ENCODE measurements at places on chromosomes 13 and 19.
A peak's percentile ranks its signal among the peaks of the same experiment; 100 is the strongest.

DNA sequence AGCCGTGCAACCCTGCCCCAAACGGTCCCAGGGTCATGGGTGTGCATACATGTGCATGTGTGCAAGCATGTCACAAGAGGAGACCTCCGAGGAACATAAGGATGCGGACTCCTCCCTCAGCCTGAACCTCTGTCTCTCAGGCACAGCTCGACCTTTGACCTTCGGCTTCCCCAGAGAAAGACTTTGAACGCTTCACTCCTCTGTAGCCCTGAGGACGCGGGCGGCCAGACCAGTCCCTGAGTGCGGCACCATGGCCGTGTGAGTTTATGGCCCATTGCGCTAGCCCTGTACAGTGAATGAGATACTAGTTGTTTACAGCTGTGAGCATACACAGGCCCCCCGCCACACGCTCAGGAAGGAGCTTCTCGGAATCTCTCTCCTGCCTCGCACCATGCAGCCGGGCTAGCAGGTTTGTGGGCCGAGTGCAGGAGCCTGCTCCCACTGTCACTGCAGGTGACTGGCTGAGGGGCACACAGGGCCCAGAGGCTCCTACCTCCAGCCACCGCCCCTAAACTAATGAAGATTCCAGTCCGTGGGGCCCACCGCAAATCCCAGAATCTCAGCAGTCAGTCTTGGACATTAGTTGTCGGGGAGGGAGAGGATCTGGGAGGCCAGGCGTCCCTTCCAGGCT is 10.8 kb downstream of the RASA3 start:
- no peak for DNase-seq

DNA sequence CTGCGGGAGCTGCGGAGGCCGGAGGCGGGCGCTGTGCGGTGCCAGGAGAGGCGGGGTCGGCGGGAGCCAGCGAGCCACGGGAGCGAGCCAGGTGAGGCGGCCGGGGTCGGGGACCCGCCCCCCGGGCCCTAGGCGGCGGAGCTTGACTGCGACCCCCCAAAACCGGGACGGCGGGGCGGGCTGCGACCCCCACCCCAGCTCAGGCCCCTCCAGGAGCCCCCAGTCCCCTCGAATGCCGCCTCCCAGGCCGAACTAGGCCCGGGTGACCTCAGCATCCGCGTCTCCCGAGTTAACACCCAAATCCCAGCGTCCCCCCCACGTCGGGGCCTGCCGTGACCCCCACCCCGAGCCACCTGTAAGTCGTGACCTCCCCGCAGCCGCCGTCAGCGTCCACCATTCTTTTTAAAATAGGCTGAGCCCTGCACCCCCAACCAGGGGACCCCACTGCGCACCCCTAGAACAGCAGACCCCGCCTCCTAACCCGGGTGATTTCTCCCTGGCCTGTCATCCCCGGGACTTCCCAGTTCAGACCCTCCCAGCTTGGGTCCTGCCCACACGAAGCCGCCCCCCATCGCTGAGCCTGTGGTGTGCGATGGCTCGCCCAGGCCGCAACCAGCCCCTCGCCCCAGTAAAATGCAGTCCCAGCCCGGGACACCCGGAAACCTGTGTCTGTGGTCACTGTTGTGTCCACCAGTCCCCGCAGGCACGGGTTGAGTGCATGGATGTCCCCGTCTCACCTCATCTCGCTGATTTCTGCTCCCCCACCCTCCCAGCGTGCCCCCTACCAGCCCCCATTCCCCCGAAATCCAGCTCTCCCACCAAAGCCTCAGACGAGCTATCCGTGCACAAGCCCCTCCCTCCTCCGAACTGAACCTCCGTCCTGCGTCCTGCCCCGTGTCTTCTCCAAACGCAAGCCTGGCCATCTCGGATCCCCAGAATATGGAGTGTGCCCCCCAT is 551 bp downstream of the FZR1 start:
- no peak for DNase-seq

DNA sequence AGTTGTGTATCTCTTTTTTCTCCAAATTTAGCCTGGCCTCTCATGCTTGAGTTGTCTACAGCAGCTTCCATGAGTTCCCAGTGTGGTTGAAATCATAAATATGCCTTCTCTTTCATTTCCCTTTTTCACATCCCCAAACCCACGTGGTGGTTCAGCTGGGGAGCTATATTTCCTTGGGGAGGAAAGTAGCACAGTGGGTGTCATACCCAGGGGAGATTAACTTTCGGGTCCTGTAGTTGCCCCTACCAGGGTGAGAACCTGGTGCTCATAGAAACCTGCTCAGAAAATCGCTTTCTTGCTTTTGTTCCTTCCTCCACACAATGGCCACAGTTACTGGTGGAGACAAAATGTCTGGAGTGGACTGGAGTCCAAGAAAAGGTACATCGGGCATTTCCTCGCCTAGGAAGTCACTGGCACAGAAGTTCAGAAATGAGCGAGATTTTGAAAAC is 7.0 kb upstream of the LILRA4 start:
- DNase-seq, result no peak

GRCh38 chr19:46692918-46693722 is 23.8 kb downstream of the PRKD2 start:
- no peak for DNase-seq

DNA sequence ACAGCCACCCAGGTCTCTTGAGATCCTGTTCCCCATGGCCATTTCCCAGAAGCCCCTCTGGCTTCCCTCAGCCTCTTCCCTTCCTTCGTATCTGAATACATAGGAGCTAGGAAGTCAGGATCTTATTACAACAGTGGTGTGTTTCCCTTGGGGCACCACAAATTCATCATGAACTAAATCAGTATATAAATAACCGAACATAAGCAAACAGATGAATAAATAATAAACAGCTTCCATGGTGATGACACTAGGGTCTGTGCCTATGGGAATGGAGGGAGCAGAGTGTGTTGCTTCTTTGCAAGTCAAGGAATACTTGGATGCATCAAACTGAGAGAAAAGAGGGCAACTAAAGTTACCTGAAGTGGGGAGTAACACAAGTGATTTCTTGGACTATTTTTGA is 527.6 kb downstream of the LMO7 start:
- DNase-seq, result no peak

- no peak for DNase-seq
Observed at GRCh38 chr13:111255228-111255790, 65.1 kb upstream of the TEX29 start.

GRCh38 chr19:31503211-31503610 is 154.0 kb upstream of the TSHZ3 start:
- no peak for DNase-seq

DNA sequence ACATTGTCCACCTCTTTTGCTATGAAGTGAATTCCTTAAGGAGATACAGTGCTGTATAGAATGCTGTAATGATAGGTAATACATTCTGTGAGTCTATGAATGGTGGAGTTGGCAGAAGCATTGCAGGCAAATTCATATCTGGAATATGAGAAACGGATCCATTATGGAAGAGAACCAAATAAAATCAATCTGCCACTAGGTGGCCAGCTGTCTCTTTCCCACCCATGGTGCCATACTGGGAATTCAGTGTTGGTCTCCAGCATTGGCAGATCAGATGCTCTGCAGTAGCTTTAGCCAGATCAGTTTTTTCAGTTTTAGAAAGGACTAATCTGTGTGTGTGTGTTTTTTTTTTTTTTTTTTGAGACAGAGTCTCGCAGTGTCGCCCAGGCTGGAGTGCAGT is 27.6 kb downstream of the DNAJC3 start:
- DNase-seq, result no peak

DNA sequence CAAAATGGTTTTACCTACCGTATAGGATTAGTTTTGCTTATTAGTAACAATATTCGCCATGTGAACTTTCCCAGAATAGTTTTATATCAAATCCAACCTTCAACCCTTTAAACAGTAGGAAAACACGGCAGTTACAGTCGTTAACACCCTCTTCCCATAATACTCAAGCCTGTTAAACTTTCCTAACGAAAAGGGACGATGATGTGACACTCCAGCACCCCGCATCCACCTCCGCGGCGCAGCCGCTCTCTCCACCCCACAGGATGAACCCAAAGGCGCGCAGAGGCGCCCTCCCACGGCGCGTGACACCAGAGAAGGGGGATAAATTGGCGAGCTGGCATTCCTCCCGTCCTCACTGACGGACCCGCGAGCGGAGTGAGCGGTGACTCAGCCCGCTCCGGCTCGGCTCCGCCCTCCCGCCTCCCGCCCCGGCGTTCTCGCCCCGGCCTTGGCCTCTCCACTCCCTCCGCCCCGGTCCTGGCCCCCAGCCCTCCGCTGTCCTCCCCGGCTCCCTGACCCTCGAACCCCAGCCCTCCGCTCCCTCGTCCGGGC is 665 bp downstream of the TUBGCP3 start:
- DNase-seq, result peak; percentile 69

GRCh38 chr13:104976986-104977385 is 1558.5 kb downstream of the EFNB2 start:
- DNase-seq, result no peak

DNA sequence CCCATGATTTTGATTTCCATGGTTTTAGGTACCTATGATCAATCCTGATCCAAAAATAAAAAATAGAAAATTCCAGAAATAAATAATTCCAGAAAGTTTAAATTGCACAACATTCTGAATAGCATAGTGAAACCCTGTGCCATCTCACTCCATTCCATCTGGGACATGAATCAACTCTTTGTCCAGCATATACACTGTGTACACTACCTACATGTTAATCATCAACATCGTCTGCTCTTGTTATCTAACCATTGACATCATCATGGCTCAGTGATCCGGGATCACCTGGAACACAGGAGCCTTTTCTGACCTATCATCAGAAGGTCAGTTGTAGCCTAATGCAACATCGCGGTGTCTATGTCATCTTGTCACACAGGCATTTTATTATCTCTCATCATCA is 75.6 kb downstream of the MYO16 start:
- no peak for DNase-seq

- no peak for DNase-seq
Observed at GRCh38 chr13:105377452-105377851, 1158.0 kb downstream of the EFNB2 start.

DNA sequence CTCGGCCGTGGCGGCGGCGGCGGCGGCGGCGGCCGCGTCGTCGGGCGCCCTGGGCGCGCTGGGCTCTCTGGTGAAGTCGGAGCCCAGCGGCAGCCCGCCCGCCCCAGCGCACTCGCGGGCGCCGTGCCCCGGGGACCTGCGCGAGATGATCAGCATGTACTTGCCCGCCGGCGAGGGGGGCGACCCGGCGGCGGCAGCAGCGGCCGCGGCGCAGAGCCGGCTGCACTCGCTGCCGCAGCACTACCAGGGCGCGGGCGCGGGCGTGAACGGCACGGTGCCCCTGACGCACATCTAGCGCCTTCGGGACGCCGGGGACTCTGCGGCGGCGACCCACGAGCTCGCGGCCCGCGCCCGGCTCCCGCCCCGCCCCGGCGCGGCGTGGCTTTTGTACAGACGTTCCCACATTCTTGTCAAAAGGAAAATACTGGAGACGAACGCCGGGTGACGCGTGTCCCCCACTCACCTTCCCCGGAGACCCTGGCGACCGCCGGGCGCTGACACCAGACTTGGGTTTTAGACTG is 1.7 kb downstream of the SOX1 start:
- no peak for DNase-seq

DNA sequence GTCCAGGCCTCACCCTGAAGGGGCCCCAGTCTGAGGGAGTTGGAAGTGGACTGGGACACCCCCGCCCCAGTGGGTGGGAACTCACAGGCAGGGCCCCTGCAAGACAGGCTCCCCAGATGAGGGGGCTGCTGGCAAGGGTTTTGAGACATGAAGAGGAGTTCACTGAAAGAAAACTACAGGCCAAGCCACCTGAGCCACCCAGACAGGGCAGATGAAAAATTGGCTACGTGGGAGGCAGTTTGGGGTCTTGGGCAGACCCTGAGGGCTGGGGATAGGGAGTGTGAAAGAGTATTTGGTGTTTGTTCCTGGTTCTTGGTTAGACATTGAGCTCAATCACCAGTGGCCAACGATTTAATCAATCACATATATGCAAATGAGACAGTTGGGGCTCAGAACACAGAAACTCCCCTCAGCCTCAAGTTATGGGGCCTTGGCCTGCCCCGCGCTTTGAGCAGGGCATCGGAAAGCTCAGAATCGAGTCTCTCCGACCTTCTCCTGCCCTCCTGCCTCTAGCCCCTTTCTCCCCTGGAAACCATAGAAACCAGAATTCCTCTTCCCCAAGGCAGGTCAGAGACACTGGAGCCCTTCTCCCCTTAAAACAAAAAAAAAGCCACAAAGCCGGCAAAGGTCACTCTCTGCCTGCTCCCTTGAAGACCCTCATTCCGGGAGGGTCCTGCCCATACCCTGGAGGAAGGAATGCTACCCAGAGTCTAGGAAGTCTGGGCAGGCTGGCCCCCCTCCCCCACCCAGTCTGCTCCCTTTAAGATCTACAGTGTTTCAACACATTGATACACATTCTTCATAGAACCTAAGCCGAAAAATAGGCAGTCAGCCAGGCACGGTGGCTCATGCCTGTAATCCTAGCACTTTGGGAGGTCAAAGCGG is 1.3 kb upstream of the ISYNA1 start:
- DNase-seq, result no peak

GRCh38 chr13:44738463-44738862 is 162.3 kb upstream of the TSC22D1 start:
- DNase-seq, result no peak

- no peak for DNase-seq
Observed at GRCh38 chr13:34224877-34225276, 406.9 kb downstream of the RFC3 start.

DNA sequence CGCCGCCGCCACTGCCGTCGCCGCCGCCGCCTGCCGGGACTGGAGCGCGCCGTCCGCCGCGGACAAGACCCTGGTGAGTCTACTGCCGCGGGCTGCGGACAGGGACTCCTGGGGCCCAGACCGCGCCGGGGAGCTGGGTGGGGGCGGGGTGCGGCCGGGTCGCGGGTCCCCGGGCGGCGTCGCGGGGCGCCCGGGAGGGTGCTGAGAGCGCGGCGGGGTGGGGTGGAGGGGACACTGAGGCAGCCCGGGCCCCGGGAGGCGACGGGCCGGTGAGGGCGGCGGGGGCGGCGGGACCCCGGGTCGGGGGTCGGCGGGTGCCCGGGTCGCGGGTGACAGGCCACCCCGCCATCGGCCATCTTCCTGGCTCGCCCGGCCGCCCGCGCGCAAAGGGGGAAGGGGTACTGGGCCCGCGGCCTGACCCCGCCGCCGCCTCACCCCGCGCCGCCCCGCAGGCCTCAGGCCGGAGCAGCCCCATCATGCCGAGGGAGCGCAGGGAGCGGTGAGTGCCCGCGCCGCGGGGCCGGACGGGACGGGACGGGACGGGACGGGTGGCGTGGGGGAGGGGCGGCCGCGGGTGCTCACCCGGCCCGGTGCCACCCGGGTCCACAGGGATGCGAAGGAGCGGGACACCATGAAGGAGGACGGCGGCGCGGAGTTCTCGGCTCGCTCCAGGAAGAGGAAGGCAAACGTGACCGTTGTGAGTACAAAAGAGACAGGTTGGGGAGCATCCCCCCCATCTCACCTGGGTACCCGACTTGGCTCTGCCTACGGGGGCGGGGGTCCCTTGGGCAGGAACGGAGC is 489 bp downstream of the CCNE1 start:
- DNase-seq, result no peak

GRCh38 chr13:90105849-90106496 is 1241.5 kb upstream of the MIR17HG start:
- no peak for DNase-seq

DNA sequence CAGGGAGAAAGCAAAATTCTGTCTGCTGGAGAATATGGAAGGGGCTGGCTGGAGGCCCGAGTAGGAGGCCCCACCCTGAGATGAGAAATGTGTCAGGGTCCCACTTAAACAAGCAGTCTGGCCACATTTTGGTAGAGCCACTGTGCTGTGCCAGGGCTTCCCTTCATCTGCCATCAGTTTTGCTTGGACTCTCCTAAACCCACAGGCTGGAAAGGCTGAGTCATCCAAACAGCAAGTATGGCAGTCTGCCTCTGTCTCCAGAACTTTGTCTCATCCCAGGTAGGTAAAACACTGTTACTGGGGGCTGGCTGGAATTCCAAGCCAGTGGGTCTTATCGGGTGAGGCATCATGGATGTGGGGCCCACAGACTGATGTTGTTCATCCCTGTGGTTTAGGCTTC is 1390.6 kb downstream of the UQCRFS1 start:
- DNase-seq, result no peak

Measured in GOT3 (cell line).